ENCODE measurements at places on chromosomes 2 and 18.

DNA sequence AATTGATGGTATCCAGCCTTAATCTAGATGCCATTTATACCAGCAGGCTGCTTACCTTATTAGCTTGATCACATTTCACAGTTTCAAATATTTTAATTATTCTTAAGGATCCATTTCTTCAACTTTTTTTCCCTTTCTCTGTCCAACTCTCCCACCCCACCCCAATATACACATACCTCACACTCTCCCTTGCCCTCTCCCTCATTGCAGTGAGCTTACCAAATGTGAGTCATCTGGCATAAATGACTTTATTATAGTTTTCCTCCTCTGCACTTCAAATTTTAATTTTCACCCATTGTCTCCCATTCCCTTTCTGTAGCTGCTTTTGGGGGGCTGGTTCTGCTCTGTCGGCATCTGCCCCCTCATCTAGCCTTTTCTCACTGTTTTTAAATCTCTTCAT is 12.9 kb downstream of the HTR2B start:
- DNase-seq, result no peak

GRCh38 chr2:191010887-191011885 is 2.8 kb downstream of the STAT1 start:
- DNase-seq, result no peak

DNA sequence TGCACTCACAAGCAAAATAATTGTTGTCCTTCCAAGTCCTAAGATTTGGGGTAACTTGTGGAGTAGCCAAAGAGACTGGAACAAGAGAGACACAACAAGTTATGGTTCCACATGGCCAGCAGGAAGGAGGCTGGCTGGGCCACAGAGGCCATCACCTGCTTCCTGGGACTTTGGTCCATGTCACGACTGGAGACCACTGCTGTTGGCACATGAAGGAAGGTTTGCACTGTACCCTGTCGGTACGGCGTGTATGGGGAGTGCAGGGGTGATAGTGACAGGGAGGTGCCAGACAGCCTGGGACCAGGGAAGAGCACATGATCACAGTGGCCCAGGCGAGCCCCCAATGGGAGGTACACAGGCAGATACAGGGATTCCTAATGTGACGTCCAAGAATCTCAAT is 15.5 kb downstream of the SLC66A2 start:
- no peak for DNase-seq

DNA sequence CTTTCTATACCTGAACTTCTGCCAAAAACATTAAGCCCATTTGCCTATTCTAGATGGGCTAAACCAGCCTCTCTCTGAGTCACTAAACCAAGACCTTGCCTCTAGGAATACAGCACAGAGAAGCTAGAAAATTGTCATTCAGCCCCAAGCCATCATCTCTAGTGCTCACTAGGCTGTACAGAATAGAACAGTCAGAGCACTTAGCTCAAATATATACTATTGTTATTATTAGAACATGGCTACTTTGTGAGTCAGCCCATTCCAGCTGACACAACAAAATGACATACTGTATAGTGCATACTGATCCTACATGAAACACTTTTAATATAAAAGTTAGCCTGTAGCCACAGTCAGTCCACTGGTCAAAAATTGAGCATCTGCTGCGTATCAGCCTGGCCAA is 418.8 kb downstream of the NRXN1 start:
- no peak for DNase-seq

DNA sequence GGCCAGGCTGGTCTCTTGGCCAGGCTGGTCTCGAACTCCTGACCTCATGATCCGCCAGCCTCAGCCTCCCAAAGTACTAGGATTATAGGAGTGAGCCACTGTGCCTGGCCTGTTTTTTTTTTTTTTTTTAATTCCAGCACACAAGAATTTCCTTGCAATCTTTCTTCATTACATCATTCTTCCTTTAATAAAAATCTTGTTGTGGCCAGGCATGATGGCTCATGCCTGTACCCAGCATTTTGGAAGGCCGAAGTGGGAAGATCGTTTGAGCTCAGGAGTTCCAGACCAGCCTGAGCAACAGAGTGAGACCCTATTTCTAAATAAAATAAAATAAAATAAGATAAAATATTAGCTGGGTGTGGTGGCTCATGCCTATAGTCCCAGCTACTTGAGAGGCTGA is 21.4 kb upstream of the PLEKHM3 start:
- no peak for DNase-seq

GRCh38 chr2:8586457-8587051 is 95.3 kb upstream of the ID2 start:
- DNase-seq, result no peak

GRCh38 chr2:206533977-206534376 is 90.6 kb downstream of the ADAM23 start:
- DNase-seq, result no peak

Measured in activated naive CD4-positive, alpha-beta T cell treated with Interleukin-2 at 50 U/mL for 16 hours (primary cell).